ENCODE measurements at places on chromosomes 7 and 10. TPM values are rescaled to one million over a fixed set of nuclear protein-coding genes. Genes with fewer than 3 reads are reported as not detected.

DNA sequence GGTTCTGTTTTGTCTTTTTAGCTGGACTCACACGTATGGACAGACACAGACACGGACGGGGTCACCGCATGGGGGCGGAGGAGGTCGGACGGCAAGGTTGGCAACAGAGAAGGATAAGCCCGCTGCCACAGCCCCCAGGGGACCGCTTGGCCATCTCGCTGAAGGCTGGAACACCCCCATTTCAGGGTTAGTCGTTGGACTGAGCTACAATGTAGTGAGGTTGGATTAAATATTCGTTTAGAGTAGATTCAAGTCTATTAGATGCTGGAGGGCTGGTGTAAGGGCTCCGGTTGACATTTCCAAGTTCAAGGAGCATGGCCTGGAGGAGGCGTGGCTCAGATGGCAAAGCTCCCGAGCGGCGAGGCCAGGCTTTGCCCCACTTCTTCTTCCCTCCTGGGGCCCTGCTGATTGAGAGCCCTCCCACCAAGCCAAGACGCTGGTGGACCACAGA is 35.2 kb downstream of the PPIF start:
- H3K4me1 ChIP-seq: peaks cover 35% of the 10 kb centered on the region
- H3K27me3 ChIP-seq: no peaks in the 10 kb centered on the region
- no peak for DNase-seq
- H3K36me3 ChIP-seq: no peaks in the 10 kb centered on the region

DNAJB12 gene
- 57.6 TPM for total RNA-seq

GRCh38 chr7:147859033-147859432 is 731.5 kb upstream of the C7orf33 start:
- H3K27ac ChIP-seq: no peak overlapping the region
- H3K4me3 ChIP-seq: no peak overlapping the region
- no peaks in the 10 kb centered on the region for H3K4me1 ChIP-seq
- H3K36me3 ChIP-seq: no peaks in the 10 kb centered on the region
- no peaks in the 10 kb centered on the region for H3K27me3 ChIP-seq

VPS26A gene
- 53.6 TPM for total RNA-seq

DNA sequence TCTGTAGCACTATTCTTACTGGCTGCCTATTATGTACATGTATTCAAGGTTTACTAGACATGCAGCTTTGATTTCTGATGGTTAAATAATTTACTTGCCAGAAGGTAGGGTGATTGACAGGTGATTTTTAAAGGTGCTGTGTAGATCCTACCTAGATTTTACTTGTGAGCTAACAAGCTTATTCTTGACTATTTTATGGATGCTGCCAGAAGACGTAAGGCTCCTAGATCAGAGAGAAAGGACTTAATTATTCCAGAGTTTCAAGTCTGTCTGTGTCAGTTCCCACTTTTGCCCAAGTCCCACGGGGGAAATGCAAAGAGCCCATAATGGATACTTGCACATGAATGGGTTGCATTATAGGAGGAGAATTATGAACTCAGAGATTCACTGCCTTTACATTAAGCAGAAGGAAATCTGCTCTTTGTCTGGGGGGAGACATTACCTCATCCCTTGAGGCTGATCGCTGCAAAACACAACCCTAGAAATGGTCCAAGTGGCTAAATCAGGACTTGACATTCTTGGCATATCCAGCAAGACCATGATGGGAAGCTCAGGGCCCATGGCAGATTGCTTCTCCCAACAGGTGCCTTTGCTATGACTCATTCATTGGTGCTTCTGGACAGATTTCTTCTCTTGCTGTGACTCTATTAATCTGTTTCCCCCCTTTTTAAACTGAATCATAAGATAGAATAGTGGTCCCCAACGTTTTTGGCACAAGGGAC is 32.1 kb downstream of the GPR158 start:
- H3K27ac ChIP-seq: no peak overlapping the region
- no peaks in the 10 kb centered on the region for H3K4me1 ChIP-seq
- no peak overlapping the region for H3K4me3 ChIP-seq

- no peaks in the 10 kb centered on the region for H3K4me1 ChIP-seq
- no peaks in the 10 kb centered on the region for H3K36me3 ChIP-seq
- H3K27me3 ChIP-seq: no peaks in the 10 kb centered on the region
- H3K4me3 ChIP-seq: no peak overlapping the region
Observed at GRCh38 chr10:113754125-113754524, 2.6 kb downstream of the PLEKHS1 start.

- H3K36me3 ChIP-seq: no peaks in the 10 kb centered on the region
- H3K4me1 ChIP-seq: no peaks in the 10 kb centered on the region
- no peak overlapping the region for H3K27ac ChIP-seq
- DNase-seq: no peak
- no peaks in the 10 kb centered on the region for H3K27me3 ChIP-seq
Observed at GRCh38 chr7:106224797-106225196, 60.0 kb downstream of the NAMPT start.

DNA sequence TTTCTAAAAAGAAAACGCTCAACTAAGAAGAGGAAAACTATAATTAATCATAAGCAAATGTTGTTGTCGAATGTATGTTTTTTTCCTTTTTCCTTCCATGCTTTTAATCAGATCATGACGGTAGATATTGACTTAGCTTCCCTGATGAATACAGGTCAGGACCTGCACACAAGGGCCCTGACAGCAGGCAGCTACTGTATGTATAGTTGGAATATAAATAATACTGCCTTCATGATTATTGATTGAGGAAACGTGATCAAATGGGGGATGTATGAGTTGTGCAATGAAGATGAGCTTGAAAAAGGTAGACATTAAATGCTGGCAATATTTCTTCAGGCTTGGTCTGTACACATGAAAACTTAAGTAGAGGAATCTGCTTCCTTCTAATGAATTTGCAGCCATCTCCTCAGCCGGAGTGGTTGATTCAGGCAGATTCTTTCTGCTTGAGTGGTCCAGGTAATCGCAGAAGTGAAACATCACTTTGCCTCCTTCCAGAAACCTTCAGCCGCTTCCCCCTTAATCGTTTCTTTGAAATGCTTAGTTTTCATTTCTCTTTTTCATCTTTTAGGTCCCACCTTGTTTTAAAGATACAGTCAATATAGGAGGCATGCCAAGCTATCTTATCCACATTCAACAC is 656.5 kb downstream of the SDK1 start:
- H3K4me1 ChIP-seq: no peaks in the 10 kb centered on the region
- no peak overlapping the region for H3K27ac ChIP-seq
- H3K27me3 ChIP-seq: no peaks in the 10 kb centered on the region

BRAF gene
- total RNA-seq: 82.6 TPM
